ENCODE measurements at places on chromosomes 16 and 17.

GRCh38 chr17:7511108-7511507 lies 26.9 kb downstream of the POLR2A start:
- DNase-seq = no peak

GRCh38 chr17:44000141-44000860 lies 4.1 kb upstream of the NAGS start:
- peak; percentile 34 for DNase-seq

- DNase-seq = no peak
These were observed 160.6 kb downstream of the IRX3 start for GRCh38 chr16:54125751-54126655.

GRCh38 chr16:66740533-66740932 lies 10.9 kb downstream of the DYNC1LI2 start:
- no peak for DNase-seq

- DNase-seq = no peak
These were observed 214.7 kb downstream of the RPTOR start for GRCh38 chr17:80759377-80759673.

GRCh38 chr17:20123209-20123608 lies 114.0 kb downstream of the SPECC1 start:
- no peak for DNase-seq

DNA sequence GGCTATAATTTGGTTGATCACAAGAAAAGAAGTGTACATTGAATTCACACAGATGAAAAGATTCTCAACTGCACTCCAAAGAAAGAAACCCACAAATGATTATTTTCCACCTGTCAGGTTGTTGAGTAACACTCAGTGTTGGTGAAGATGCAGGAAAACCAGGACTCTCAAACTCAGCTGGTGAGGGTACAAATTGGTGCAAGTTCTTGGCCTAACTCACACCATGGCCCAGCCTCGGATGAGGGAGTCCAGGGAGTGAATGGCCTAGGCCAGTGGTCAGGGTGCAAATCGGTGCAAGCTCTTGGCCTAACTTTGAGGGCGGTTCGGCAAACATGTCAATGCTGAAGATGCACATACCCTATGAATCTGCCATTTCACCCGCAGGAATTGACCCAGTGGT lies 8.6 kb downstream of the SCNN1B start:
- no peak for DNase-seq

GRCh38 chr17:67666710-67667109 lies 51.0 kb upstream of the NOL11 start:
- peak; percentile 62 for DNase-seq

- DNase-seq = no peak
These were observed 539 bp upstream of the CKLF start for GRCh38 chr16:66551788-66552285.

- no peak for DNase-seq
These were observed 19.4 kb downstream of the PIK3R5 start for GRCh38 chr17:8946071-8946470.

DNA sequence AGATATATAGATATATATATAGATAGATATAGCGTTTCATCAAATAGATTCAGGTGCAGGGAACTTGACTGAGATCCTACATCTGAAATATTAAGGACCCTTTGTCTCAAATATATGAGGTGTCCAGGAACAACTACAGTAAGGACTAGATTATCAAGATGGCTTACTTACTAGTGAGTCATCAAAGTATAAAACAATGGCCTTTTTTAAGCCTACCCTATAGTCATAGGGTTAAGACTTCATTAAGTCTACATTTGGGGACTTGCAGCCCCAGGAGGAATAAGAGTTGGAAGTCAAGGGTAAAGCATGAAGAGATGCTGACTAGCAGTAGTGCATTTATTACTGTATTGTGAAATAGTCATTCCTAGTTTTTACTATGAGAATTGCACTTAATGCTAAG lies 1023.4 kb downstream of the CDH11 start:
- DNase-seq = no peak

DNA sequence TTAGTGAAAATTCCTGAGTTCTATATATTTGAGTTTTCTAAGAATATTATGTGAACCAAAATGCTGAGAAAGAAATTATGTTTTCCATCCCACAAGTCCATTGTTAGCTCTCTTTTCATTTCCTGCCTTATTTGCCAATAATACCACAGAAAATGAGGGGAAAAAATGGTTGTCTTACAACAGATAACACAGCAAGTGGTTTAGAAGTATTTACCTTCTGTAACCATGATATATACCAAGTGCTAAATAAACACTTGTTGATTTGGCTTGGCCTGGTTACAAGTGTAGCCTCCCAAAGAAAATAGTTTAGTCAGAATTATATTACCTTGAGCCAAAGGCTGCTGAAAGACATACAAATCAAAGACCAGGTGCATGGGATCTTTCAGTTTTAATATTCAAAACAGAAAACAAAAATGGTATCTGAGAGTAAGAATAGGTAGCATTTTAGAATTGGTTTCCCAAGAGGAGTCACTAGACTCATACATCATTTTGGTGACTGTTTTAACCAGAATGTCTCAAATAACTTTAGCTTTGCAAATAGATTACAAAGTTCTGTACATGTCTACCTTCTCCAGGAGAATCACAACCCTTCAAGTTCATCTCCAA lies 439.8 kb upstream of the DYNLRB2 start:
- DNase-seq = no peak

DNA sequence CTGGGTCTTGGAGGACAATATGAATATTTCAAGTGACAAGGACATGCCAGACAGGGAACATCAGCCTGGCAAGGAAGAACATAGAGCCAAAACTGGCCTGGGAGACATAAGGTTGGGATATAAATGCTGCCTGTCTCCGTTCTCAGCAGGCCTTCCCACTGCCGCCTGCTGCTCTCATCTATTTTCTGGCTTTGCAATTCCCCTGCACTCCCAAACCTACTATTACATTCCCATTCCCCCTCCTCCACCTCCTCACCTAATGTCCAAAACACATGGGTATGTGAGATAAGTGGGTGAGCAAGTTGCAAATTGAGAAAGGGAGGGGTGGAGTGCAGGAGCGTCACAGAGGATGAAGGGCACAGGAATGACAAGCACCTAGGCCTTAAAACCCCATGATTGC lies 244.3 kb upstream of the CDH8 start:
- no peak for DNase-seq

DNA sequence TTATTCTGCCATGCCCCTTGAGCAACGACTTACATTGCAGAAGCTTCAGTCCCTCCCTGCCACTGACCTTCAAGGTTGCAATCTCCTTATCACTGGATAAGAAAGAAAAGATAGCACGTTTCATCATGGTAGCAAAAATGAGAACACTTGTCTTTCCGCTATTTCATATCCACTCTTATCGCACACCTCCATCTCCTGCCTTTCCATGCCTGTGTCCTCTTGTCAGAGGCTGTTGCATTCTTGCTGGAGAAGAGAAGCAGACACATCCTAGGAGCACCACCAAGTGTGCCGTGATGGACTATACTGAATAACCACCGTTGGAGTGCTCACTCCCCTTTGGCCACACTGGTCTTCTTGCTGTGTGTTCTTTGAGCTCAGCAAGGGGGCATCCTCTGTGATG lies 230.6 kb upstream of the IRX3 start:
- DNase-seq = no peak

- no peak for DNase-seq
These were observed 20.5 kb downstream of the PLCD3 start for GRCh38 chr17:45111850-45112249.

DNA sequence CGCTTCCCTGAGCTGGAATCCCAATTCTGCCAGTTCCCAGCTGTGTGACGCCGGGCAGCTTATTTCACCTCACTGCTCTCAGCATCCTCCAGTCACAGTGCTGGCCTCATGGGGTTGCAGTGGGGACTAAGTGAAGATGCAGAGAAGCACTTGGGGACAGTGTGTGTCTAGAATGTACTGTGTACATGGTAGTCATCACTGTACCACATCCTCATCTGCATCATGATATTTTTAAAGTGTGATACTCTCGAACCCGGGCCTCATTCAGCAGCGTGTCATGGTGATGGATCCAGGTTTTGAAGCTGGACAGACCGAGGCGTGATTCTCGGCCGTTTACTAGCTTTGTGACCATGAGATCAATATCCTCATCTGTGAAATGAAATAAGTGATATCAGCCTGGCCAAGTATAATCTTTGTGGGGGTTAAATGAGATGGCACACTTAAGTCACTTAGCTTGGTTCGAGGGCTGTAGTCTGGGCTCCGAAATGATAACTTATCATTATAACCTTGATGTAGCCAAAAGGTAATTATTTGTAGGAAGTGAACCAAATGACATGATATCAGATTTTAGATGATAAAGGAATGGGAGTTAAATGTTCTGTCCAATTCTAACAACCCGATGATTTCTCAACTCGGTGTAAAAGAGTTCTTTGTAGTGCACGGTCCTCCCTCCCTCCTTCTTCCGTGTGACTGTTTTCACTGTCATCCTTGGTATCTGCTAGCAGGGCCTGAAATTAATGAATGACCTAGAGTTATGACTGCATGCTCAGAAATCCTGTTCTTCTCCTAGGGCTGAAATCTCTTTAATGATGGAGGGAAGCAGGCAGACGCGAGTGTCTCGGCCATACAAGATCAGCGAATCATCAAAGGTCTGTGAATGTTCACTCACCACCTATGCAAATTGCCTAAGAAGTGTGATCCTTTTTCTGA lies 2.0 kb downstream of the KLHL36 start:
- no peak for DNase-seq

- DNase-seq = peak; percentile 32
These were observed 74.2 kb upstream of the NLK start for GRCh38 chr17:27968206-27968732.

DNA sequence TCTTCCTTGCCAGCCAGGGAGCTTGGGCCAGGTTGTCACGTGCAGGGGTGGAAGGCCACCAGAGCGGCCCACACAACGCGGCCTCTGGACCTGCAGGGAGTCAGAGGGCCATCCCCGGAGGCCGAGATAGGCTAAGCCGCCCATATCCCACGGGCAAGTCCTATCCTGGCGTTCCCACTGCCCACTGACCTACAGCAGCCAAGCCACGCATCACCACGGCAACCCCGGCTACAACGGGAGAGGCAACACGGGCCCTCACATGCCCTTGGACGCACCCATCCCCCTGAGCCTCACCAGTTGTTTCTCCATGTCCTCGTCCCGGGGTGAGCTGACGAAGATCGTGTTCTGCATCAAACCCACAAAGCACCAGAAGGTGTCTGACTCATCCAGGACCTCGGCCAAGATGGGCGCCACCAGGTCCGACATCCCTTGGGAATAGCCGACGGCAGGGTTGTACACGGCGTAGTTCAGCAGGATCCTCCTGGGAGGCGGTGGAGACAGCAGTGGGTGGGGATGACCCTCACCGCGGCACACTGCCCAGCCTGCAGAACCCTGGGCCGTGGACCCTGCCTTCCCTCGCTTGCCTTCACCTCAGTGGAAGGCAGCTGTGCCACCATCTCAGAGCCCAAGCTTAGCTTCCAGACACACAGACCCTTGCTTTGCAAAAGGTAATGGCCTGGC lies 88.2 kb downstream of the TBC1D16 start:
- no peak for DNase-seq

DNA sequence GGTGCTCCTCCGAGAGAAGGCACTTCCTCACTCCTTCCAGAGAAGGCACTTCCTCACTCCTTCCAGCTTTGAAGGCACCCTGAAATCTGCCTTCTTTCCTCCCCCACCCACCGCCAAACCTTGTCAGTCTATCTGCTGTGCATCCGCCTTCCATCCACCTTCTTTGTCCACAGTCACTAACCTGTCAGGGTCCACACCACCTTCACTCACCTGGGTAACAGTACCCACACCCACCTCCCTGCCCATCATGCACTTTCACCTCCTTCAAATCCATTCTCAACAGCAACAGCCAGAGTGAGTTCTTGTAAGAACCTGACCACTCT lies 5.2 kb downstream of the CCDC102A start:
- DNase-seq = peak; percentile 5

GRCh38 chr16:23452572-23453337 lies at the start of gene COG7:
TSS of gene COG7 (minus strand) at chr16:23453189. CDS start at chr16:23452994, 195 bp downstream.
- DNase-seq = peak; percentile 87

- DNase-seq = no peak
These were observed 2.7 kb upstream of the C17orf99 start for GRCh38 chr17:78143214-78144146.

GRCh38 chr17:14301279-14302090 lies 604 bp downstream of the HS3ST3B1 start:
- DNase-seq = peak; percentile 58

DNA sequence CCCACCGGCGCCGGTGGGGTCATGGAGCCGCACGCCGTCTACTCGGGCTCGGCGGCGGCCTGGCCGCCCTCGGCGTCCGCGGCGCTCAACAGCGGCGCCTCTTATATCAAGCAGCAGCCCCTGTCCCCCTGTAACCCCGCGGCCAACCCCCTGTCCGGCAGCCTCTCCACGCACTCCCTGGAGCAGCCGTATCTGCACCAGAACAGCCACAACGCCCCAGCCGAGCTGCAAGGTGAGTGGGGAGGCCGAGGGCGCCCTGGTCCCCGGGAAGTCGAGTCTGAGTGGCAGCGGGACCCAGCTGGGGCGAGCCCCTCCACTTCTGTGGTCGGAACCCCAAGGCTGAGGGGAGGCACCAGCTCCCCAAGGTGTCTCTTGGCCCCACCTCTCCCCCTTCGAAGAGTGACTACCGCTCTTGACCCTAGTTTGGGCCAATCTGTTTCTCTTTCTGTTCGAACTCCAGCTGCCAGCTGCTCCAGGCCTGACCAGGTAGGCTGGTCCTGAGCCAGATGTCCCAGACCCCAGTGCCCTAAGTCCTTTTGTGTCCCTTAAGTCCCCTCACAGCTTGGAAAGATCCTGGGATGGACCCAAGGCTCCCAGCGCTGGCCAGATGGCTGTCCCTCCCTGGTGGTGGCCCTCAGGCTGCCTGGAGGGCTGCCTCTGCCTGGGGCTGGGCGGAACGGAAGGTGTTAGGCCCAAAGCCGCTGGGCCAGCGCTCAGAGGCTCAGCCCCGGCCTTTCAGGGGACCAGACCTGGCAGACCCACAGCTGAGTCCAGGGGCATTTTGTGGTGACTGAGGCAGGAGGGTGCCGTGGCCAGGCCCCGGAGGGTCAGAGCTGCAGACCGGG lies 1.2 kb downstream of the FOXF1 start:
- DNase-seq = no peak

GRCh38 chr16:78177987-78178386 lies 78.5 kb downstream of the WWOX start:
- peak; percentile 30 for DNase-seq

GRCh38 chr17:7849130-7849750 lies 5.6 kb upstream of the TMEM88 start:
- DNase-seq = no peak

GRCh38 chr16:30028438-30029076 lies 2.5 kb downstream of the TLCD3B start:
- no peak for DNase-seq

DNA sequence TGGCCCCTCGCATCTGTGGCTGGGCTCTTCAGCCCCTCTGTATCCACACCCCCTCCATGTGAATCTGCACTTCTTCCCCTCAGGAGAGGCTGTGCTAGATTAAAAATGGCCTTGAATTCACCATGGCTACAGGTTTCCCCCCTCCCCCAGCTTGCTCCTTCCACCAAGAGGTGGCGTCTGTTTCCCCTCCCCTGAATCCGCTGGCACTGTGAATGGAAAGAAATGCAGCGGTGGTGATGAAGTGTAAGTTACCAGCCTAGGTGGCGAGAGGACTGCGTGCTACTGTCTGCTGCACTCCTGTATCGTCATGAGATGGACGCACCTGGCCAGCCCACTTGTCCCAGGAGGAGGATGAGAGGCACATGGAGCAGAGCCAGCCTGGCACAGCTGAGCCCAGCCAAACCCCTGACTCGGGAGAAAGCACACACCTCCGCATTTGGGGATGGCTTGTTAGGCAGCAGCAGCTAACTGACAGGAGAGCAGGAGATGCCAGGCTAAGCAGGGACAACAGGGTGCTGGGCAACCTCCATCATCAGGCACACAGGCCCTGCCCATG lies 26.2 kb downstream of the TNFRSF13B start:
- DNase-seq = peak; percentile 35

Data from SK-N-SH (cell line).